ENCODE measurements at places on chromosomes 16 and 17. TPM values are rescaled to one million over a fixed set of nuclear protein-coding genes. Genes with fewer than 3 reads are reported as not detected.

DNA sequence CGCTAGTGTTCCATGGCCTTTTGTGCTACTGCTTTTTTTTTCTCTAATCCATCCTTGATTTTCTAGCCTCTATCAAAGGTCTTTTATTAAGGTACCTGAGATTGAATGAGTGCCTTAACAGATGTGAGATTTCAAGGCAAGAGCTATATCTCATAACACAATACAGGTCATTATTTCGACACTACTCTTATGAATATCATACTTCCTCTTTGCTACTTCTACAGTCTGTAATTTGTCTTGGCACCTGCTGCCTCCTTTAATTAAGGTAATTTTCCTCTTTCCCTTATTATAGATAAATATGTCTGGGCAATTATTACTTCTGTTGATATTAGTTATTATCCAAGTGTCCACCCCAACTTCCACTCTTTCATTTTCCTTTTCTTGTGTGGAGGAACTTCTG is 5.3 kb downstream of the KRT28 start:
- H3K36me3 ChIP-seq: no peaks in the 10 kb centered on the region
- H3K27me3 ChIP-seq: peaks cover 50% of the 10 kb centered on the region
- no peak for DNase-seq
- no peak overlapping the region for H3K4me3 ChIP-seq
- no peaks in the 10 kb centered on the region for H3K4me1 ChIP-seq

- no peak overlapping the region for H3K4me3 ChIP-seq
- peak overlapping the region; percentile 21 for H3K27ac ChIP-seq
- H3K36me3 ChIP-seq: no peaks in the 10 kb centered on the region
- peaks cover 10% of the 10 kb centered on the region for H3K4me1 ChIP-seq
Measured at GRCh38 chr16:24838554-24839266, 7.1 kb upstream of the SLC5A11 start.

DNA sequence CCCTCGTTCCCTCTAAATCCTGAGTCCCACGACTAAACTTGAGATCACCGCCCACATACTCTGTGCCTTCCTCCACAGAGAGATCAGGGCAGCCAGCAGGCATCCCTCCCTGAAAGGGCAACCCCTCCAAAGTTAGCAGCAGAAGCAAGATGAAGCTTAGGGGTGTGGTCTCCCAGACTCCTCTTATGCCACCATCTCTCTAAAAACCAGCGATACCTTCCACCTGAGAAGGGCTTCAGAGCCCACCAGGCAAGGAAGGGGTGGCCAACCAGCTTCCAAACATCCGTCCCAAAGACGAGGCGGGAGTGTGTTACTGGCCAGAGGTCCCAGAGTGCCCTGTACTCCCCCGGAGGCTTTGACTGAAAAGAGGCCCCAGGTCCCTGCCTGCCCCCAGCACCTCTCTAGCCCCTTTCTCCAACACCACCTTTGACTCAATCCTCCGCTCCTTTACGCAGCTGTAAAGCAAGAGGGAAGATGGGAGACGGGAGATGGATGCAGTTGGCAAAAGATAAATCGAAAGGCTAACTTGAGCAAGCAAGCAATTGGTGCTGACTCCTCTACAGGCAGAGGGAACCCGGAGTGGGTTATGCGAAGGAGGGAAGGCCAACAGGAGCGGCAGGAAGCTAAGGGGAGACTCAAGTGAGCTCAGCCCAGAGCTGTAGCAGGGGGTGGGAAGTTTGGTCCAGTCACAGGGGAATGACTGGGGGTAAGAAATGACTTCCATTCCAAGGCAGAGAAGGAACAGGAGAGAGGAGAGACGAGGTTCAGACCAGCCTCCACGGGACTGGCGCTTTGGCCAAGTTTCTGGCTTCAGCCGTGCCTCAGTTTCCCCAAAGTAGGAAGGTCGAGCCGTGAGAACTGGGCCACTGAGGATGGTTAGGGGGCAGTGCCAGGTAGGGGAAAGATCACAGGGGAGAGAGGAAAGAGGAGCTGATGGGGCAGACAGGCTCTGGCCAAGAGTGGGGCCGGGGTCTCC is 1.0 kb downstream of the ST3GAL2 start:
- H3K27me3 ChIP-seq: no peaks in the 10 kb centered on the region
- peaks cover 52% of the 10 kb centered on the region for H3K4me1 ChIP-seq
- H3K4me3 ChIP-seq: peak overlapping the region; percentile 92

The NTN1 gene
- 10.1 TPM for total RNA-seq

The SUPT6H gene
- total RNA-seq: 72.2 TPM

DNA sequence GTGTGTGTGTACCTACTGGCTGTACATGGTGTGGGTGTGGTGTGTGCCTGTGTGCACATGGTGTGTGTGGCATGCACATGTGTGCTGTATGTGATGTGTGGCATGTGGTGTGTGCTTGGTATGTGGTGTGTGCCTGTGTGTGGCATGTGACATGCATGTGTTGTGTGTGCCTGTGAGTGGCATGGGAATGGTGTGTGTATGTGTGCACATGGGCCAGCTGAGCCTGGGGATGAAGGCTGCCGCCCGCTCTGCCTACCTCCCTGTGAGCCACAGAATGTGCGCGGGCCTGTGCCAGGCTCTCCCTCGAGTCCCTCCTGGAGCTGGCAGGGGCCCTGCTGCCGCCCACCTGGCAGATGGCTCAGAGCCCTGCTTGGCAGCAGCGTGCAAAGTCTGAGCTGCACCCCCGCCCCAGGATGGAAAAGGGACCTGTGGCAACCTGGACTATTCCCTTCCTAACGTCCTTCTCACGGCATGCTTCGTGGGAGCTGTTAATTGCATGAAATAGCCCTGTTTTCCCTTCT is 9.3 kb downstream of the PRSS27 start:
- no peak overlapping the region for H3K27ac ChIP-seq
- no peaks in the 10 kb centered on the region for H3K4me1 ChIP-seq
- no peak overlapping the region for H3K4me3 ChIP-seq
- DNase-seq: no peak
- no peaks in the 10 kb centered on the region for H3K36me3 ChIP-seq
- peaks cover 5% of the 10 kb centered on the region for H3K27me3 ChIP-seq

DNA sequence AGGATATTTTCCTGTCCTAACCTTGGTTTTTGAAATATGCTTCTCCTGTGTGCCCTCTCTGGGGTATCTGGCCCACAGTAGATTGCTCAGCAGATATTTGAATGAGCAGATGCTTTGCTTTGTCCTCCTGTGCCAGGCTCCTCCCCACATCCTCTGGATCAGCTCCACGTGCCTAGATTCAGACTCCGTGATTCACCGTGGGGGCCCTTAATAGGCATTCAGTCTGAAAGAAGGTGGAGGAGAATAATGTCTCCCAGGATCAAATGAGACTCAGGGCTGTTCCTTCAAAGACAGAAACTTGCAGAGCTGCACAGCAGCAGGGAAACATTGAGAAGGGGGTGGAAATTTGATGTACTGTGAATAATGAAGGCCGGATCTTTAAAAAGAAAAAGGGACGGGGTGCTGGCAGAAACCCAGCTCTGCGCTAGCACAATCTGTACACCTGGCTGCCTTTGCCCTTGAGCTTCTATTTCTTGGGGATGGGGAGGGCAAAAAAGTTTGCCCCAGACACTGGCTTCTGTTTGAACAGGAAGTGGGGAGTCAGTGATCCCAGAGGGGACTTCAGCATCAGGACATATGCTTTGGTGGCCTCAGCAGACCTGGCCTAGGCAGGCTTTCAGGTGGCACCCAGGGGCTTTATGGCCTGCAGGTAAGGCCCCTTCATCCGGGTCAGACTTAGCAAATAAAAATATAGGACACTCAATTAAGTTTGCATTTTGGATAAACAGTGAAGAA is 15.9 kb upstream of the SLC12A3 start:
- no peak for DNase-seq
- H3K27me3 ChIP-seq: no peaks in the 10 kb centered on the region
- no peak overlapping the region for H3K4me3 ChIP-seq
- H3K36me3 ChIP-seq: peaks cover 7% of the 10 kb centered on the region
- H3K27ac ChIP-seq: peak overlapping the region; percentile 74

All from neural crest cell (in vitro differentiated cells).